Chondrocyte (in vitro differentiated cells): ENCODE measurements at places on chromosomes 2 and 18. TPM values are rescaled to one million over a fixed set of nuclear protein-coding genes. Genes with fewer than 3 reads are reported as not detected.

GRCh38 chr18:5746844-5747243, 148.5 kb downstream of the TMEM200C start:
- no peak for DNase-seq

- DNase-seq = no peak
Measured at GRCh38 chr2:19059076-19059475, 299.3 kb downstream of the OSR1 start.

DNA sequence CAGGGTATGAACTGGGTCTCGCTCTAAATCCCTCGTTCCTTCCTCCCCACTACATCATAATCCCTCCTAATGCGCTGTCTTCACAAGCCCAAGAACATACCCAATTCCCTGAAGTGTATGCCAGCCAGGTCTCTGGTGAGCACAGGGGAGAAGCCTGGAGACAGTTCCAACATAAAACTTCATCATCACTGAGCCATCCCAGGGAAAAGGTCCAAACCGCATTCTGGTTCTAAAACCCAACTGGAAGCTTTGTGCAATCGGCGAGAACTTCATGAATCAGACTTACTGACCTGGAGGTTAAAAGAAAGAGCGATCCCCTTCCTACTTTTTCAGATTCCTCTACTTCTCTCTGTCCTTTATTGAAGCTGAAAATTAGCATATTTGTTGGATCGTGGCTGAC, 132.7 kb downstream of the ALPK2 start:
- no peak for DNase-seq

DNA sequence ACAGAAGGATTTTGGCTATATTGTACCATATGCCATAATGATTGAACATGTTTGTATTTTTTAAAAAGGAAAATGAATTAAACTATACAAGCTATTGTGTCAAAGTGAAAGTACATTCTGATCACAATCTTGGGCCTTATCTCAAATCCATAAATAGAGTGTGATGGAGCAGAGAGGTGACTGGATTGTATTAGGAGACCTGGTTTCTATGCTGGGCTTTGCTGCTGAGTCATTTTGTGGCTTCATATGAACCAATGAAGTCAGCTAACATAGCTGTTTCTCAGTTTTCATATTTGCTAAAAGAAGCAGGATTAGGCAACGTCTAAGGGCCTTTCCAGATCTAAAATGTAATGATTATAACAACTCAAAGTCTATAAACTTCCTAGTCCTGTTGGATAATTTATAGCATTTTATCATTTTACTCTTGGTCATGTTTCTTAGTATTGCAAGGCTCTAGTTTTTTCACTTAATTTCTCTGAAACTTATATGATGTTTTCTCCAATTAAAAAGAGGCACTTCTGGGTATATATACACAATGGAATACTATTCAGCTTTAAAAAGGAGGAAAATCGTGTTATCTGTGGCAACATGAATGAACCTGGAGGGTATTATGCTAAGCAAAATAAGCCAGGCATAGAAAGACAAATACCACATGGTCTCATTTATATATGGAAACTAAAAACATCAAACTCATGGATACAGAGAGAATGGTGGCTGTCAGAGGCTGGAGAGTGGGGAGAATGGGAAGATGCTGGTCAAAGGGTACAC, 112.3 kb downstream of the MEP1B start:
- DNase-seq = no peak

Gene CROCC2
- total RNA-seq = not detected in 3 replicates

DNA sequence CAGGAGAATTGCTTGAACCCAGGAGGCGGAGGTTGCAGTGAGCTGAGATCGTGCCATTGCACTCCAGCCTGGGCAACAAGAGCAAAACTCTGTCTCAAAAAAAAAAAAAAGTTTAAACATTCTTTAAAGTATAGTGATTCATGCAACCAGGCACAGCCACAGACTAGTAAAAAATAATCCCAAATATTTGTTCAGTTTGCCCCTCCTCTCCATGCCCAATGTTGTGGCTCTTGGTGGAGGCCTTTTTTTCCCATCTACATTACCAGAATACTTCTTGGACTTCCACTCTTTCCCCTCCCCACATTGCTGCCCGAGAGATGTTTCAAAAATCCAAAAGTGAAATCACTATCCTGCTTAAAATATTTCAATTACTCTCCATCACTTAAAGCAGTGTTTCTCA, 5.1 kb upstream of the MALT1 start:
- DNase-seq = no peak

- no peak for DNase-seq
Measured at GRCh38 chr2:101064868-101065549, 62.9 kb downstream of the RPL31 start.

Gene KLHL29
- 8.0 to 9.0 TPM (median 8.0 TPM) in 3 replicates for total RNA-seq

Gene CRYGD
- total RNA-seq = not detected in 3 replicates

Gene LYG2
- total RNA-seq = not detected in 3 replicates

Gene SOWAHC
- 13.2 to 14.7 TPM (median 14.2 TPM) in 3 replicates for total RNA-seq

DNA sequence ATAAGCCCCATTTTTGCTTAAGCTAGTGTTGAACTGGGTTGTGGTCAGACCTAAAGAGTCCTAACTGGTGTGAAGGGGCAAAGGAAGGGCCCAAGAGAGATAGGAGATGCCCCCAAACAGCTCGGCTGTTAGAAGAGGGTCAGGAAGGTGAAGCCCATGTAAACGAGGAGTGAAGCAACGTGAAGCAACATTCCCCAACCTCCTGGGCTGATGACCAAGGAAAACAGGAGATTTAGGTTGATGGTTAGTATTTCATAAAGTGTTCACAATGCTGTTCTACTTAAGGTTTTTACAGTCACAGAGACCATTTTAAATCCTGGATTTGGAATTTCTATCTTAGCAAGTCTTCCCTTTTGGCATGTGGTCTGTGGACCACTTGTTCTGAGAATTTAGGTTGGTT, 144.0 kb upstream of the SERPINE2 start:
- no peak for DNase-seq

Gene C2orf49
- total RNA-seq = 14.9 to 15.3 TPM (median 14.9 TPM) in 3 replicates

GRCh38 chr2:29035016-29035745, 39.1 kb downstream of the PCARE start:
- no peak for DNase-seq

Gene SGO2
- total RNA-seq = 4.9 to 6.6 TPM (median 5.7 TPM) in 3 replicates

Gene CHRNG
- total RNA-seq = not detected in 3 replicates

DNA sequence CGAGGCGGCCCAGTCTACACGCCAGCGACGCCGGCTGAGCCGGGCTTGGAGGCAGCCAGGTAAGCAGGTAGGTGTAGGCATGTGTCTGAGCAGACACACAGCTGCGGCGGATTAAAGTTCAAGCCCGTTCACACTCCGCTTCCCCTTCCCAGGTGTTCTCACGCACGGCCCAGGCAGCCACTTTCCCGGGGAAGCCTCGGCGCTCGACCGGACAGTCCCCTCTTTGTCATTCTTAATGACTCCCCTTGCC, 367 bp downstream of the TGFA start:
- no peak for DNase-seq

Gene IL1RL1
- not detected in 3 replicates for total RNA-seq

Gene CHST10
- total RNA-seq = 9.8 to 11.1 TPM (median 10.8 TPM) in 3 replicates

Gene CNDP1
- total RNA-seq = 0.22 TPM in 1 of 3 replicates, not detected in the others

- DNase-seq = no peak
Measured at GRCh38 chr2:71463342-71463654, 9.9 kb downstream of the DYSF start.

- no peak for DNase-seq
Measured at GRCh38 chr18:63105636-63106316, 213.8 kb downstream of the BCL2 start.

- no peak for DNase-seq
Measured at GRCh38 chr18:50507120-50507590, 52.7 kb upstream of the MAPK4 start.

- no peak for DNase-seq
Measured at GRCh38 chr2:181273986-181274385, 183.2 kb upstream of the ITGA4 start.

Gene RAX
- total RNA-seq = not detected in 3 replicates

GRCh38 chr2:148913492-148913891, 38.5 kb downstream of the KIF5C start:
- DNase-seq = no peak

GRCh38 chr2:169933124-169933711, 106.0 kb downstream of the UBR3 start:
- no peak for DNase-seq

Gene CFAP221
- 0.45 to 0.65 TPM (median 0.46 TPM) in 3 replicates for total RNA-seq

DNA sequence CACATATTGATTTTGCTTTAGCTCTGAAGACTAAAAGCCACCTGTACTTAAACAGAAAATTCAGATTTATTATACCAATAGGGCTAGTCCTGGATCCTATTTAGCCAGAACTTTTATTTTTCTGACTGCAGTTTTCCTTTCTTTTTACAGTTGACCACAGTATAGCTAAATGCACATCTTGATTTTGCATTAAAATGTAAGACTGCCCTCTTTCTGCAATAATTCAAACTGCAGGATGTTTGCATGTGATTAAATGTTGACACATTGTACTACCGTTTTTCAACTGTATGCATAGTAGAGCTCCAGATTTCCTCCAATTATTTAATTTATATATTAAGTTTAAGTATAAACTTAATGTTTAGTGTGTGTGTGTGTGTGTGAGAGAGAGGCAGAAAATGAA, 1262.9 kb downstream of the SUCLG1 start:
- DNase-seq = no peak

- DNase-seq = no peak
Measured at GRCh38 chr2:7627583-7627982, 710.4 kb downstream of the RNF144A start.

- DNase-seq = no peak
Measured at GRCh38 chr2:152437276-152438108, 102.5 kb downstream of the FMNL2 start.
